Common myeloid progenitor, CD34-positive (primary cell): ENCODE measurements at places on chromosomes 6 and 20.

GRCh38 chr6:11179419-11180202 is 52.9 kb downstream of the NEDD9 start:
- DNase-seq: no peak

- no peak for DNase-seq
These were observed 2.4 kb downstream of the CST9 start for GRCh38 chr20:23603321-23603720.

- DNase-seq: no peak
These were observed 7.5 kb upstream of the GTF3C6 start for GRCh38 chr6:110951008-110951407.

GRCh38 chr6:28803337-28803709 is 120.5 kb downstream of the TRIM27 start:
- no peak for DNase-seq

GRCh38 chr20:17488916-17489600 is 42.1 kb downstream of the BFSP1 start:
- no peak for DNase-seq
